HCT116 (cell line): ENCODE measurements at places on chromosomes 11 and 22.

- no peak for DNase-seq
These were observed 9.0 kb upstream of the PLAAT2 start for GRCh38 chr11:63572026-63572688.

DNA sequence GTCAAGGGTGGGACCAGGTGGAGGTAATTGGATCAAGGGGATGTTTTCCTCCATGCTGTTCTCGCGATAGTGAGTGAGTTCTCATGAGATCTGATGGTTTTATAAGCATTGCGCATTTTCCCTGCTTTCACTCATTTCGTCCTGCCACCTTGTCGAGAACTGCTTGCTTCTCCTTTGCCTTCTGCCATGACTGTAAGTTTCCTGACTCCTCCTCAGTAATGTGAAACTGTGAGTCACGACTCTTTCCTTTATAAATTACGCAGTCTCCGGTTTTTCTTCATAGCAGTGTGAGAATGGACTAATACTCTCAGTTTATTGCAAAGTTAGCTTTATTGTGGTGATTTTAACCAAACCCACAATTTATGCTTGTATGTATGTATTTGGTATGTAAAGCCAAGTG is 878.5 kb upstream of the ANO3 start:
- no peak for DNase-seq

DNA sequence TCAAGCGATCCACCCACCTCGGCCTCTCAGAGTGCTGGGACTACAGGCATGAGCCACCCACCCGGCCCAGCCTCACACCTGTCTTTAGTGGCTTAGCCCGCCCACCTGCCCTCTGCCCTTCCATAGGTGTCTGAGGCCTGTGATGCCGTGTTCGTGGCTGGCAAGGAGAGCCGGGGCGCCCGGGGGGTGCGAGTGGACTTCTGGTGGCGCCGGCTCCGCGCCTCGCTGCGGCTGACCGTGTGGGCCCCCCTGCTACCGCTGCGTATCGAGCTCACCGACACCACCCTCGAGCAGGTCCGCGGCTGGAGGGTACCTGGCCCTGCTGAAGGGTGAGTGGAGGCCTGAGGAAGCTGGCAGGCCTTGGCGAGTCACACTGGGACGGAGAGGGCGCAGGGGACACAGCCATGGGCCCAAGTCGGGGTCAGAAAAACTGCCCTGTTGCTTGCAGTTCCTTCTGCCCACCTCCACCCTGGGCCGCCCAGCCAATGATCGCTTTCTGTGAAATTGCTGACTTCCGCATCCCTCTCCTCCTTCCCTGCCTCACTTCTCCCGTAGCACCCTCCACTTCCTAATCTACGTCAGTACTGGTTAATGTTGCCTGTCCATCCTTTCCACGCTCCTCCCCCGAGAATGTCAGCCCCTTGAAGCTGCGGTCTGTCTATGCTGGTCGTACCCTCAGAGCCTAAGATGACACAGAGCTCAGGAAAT is 9.3 kb downstream of the TMEM132A start:
- no peak for DNase-seq

- no peak for DNase-seq
These were observed 7.4 kb downstream of the CBX6 start for GRCh38 chr22:38864361-38865191.

- DNase-seq = no peak
These were observed 1.1 kb upstream of the CLTCL1 start for GRCh38 chr22:19292458-19293230.

- no peak for DNase-seq
These were observed 350.2 kb downstream of the BUD13 start for GRCh38 chr11:116422556-116422955.

DNA sequence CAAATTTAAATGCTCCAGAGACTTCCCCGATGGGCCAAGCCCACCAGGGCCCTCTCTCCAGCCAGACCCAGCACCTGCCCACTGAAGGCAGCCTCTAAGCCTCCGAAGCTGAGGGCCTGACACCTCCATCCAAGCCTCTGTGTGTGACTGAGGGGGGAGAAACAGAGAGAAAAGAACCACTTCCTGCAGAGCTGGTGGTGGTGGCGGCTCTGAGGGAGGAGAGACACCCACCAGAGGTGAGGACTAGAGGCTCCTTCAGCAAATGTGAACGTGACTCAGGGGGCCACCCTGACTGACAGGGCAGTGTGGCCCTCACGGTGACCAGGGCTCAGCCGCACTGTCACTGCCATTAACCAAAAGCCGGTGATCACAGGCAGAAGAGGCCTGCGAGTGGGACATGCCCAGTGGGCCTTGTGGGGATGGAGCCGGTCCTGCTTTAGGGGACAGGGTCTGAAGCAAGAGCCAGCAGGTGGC is 31.0 kb upstream of the CD5 start:
- DNase-seq = no peak

DNA sequence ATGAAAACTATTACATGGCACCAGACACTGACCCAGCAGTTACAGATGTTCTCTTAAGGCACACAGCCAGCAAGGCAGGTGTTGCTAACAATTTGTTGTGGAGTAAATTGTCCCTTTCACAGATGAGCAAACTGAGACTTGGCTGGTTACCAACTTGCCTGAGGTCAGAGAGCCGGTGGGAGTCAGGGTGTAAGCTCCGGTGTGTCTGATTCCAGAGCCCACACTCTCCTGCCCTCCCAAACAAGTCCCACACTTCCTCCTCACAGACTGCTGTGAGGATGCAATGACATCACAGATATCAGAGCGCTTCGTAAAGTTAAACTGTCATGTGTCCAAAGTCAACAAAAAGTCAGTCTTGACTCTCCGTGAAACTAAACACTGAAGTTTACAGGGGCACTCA is 12.5 kb downstream of the GDPD5 start:
- no peak for DNase-seq

- DNase-seq = no peak
These were observed 60.3 kb downstream of the NECTIN1 start for GRCh38 chr11:119668676-119669075.

GRCh38 chr11:75371949-75372876 is 20.8 kb upstream of the ARRB1 start:
- DNase-seq = no peak

DNA sequence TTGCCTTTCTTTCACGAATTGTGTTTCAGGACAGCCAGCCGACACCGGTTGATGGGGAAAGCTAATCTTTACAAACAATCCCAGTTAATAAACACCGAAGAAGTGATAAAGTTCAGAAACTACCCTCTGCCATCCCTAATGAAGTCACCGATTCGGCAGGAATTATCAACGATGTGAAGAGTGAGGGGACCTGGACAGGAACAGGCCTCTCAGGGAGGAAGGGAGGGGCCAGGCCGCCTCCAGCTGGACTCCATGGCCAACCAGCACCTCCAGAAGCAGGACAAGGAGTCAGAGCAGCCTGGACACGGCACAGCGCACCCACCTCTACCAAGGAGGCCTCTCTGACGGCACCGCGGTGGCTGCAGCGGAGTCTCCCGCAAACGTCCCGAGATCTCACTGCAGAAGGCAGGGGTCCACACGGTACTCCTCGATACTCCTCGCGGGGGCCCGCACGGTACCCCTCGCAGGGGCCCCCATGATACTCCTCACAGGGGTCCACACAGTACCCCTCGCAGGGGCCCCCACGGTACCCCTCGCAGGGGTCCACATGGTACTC is 3.9 kb downstream of the TOLLIP start:
- DNase-seq = no peak

- no peak for DNase-seq
These were observed 98.2 kb upstream of the CEP126 start for GRCh38 chr11:101816613-101817012.

- DNase-seq = no peak
These were observed 169.4 kb downstream of the OPCML start for GRCh38 chr11:133362916-133363315.
